ENCODE measurements at places on chromosomes 4 and X.

DNA sequence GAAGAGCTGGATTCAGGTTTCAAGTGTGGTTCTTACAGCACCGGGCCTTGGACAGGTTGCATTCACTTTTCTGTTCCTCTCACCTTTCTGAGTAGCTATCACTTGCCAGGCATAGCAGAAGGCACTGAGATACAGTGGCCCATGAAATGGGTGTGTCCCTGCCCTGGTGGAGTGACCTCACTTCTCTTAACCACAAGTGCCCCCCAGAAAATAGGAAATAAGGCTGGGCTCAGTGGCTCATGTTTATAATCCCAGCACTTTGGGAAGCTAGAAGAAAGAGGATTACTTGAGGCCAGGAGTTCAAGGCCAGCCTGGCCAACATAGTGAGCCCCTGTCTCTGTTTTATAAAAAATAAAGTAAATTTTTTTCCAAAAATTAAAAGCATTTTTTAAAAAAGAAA is 101.7 kb upstream of the KIT start:
- no peak for DNase-seq

GRCh38 chr4:173860094-173860493 is 330.1 kb upstream of the HAND2 start:
- DNase-seq, result no peak

DNA sequence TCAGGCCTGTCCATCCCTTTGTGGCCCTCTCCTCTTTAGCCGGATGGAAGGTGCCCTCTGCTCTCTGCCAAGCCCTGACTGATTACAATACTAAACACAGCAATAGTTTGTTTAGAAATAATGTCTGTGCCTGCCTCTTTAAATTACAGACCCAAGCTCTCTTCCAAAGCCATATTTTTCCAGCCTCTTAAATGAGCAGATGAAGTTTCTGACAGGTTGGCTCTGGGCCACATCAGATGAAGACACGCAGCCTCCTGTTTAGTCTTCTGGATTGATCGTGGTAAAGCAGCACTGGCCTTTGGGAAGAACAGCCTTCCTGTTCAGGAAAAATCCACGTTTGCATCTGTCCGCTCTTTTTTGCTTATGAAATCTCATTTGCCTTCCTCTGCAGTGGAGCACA is 133.6 kb downstream of the CPE start:
- no peak for DNase-seq

DNA sequence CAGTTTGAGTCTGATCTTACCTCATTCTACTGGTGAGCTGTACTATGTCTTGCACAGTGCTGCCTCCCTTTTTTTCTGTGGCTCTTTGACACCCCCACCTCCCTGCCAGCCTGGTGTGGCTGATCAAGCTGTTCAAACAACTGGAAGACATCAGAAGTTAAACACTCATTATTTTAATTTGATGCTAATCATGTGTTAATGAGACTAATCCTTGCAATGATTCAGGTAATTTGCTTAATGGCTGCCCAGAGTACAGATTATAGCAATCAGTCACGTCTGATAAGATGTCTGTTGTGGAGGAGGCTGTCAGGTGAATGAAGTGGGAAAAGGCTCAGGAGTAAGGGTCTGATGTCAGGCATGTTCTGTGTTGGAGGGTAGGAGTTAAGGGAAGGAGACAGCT is 87.4 kb upstream of the GK2 start:
- no peak for DNase-seq

DNA sequence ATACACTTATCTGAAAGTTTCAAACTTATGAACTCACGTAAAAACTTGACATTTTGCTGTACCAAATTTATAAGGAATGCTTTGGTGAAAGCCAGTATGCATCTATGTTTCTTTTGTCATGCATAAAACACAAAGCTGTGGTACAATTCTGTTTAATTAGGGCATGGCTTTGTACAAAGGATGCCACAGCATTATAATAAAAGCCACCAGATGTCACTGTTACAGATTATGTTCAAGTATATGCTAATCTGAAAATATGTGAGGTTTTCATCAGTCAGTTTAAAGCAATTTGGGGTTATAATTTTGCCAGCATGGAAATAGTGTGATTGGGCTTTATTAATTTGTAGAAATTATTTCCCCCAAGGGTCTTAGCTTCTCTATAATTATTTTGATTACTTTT is 69.0 kb downstream of the ATOH1 start:
- DNase-seq, result no peak

DNA sequence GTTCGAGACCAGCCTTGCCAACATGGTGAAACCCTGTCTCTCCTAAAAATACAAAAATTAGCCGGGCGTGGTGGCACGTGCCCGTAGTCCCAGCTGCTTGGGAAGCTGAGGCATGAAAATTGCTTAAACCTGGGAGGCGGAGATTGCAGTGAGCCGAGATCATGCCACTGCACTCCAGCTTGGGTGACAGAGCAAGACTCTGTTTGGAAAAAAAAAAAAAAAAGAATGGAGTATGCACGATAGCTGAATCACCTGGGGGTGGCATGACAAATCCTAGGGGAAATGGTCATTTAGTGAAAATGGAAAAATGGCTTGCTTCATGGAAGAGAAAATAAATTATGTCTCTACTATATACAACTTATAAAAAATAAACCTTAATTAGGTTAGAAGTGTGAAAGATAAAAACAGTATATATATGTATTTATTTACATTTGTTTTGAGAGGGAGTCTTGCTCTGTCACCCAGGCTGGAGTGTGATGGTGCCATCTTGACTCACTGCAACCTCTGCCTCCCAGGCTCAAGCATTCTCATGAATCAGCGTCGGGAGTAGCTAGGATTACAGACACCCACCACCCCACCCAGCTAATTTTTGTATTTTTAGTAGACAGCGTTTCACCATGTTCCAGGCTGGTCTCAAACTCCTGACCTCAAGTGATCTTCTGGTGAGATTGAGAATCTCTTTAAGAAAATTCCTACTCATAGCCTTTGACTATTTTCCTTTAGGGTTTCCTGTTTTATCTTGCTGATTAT is 19.3 kb upstream of the ING2 start:
- DNase-seq, result no peak

DNA sequence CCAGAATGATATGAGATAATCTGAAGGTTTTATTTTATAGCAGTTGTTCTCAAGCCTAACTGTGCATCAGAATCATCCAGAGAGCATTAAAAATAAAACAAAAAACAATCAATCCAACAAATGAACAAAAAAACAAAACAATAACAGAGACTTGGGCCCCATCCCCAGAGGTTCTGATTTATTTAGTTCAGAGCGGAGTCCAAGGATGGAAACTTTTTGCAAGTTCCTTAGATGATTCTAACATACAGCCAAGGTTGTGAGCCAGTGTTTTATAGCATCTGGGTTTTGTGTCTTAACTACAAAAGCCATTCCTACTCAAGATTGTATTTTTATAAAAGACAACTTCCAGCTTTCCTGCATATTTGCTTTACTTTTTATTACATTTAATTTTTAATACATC is 59.4 kb upstream of the GRPR start:
- no peak for DNase-seq

DNA sequence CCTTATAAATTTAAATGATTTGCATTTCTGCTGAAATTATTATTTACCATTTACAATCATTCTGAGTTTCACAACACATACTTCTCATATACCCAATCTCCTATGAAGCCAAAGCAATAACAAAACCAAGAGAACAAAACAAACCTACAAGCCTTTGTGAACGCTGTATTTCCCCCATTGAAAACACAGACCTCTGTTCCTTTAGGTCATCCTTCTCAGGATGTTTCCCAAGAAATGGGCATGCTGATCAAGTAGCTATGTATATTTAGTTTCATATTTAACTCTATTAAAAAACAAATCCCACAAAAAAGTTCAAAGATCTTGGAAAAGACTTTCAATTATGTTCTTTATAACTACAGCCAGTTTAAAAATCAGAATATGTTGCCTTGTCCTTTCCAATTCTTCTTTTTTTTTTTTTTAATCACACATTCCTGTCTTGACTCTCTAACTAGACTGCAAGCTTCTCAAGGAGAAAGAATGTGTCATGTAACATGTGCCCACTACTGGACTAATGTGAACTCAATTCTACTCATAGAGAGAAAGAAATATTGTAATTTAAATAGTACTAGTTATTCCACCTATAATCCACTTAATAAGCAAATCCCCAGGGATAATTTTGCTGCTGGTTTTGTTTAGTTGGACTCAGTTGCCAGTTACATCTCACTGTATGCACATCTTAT is 84.3 kb upstream of the PRSS48 start:
- DNase-seq, result no peak

- DNase-seq, result no peak
These were observed 1525.7 kb upstream of the TENM3 start for GRCh38 chr4:180717451-180718033.

DNA sequence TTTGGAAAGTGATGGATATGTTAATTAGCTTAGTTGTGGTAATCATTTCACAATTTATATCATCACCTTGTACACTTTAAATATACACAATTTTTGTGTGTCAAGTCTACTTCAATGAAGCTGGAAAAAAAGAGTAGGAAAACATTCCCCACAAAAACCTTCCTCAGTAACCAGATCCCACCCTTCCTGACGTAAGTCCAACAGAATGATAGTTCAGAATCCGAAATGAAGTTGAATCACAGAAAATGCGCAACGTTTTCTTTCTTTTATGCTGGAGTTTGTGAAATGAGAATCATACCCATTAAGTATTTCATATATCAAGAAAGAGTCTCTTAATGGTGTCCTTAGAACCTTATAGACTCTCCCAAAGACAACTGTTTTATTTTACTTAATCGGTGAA is 292.9 kb downstream of the USP46 start:
- DNase-seq, result no peak

DNA sequence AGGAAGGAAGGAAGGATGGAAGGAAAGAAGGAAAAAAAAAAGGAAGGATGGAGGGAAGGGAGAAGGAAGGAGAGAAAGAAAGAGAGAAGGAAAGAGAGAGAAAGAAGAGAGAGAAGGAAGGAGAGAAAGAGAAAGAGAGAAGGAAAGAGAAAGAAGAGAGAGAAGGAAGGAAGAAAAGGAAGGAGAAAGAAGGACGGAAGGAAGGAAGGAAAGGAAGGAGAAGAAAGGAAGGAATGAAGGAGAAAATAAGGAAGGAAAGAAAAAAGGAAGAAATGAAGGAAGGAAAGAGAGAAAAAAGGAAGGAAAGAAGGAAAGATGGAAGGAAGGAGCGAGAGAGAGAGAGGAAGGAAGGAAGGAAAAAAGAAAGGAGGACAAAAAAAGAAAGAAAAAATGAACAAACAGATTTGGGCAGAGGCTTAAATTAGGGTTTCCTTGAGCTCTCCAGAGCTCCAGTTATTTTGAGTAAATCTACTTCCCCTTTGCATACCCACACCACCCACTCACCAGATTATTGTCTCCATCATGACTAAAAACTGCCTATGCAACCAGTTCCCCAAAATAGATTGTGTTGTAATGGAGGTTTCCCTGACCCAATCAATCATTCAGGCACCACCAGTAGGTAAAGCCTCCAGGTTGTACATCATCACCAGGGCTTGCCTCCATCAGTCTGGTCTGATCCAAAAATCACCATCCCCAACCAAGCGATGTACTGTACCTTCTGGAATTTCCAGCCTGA is 1722.9 kb upstream of the PCDH10 start:
- no peak for DNase-seq

DNA sequence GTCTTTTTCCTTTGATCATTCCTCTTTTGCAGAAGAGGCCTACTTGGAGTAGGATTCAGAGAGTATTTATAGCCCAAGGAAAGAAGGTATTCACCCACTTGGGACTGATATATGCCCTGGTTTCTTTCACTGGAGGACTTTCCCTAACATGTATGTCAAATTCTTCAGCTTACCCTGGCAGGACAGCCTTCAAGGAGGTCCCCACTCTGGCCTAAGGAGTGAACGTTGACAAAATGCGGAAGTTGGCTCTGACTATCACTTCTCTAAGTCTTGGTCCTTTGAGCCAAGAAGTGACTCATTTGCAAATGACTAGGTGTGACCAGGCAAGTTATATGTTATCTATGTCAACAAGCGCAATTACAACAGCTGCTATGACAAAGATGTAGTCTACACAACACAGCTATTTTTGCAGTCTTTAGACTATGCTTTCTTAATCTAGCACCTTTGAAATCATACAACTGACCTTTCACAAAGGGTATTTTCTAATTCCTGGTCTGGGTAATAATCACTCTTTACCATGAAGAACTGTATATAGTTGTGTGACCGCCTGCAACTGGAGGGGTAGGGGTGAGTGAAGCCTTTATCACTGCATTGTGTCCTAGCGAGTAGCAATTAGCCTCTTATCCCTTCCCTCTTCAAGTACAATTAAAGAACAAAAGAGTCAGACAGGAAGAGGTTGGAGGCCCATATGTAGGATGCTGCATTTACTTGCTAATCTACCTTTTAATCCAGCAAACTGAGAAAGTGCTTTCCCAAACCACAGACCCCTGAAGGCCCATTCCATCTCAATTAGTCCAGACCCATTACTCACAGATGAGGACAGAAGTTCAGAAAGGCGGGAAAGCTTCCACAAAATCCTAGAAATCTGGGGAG is 50.1 kb downstream of the RASGEF1B start:
- DNase-seq, result no peak

GRCh38 chr4:16387448-16387847 is 161.2 kb upstream of the TAPT1 start:
- DNase-seq, result no peak

GRCh38 chr4:172785613-172786012 is 383.0 kb upstream of the GALNT7 start:
- DNase-seq, result no peak

GRCh38 chr4:7172508-7172907 is 19.8 kb upstream of the SORCS2 start:
- DNase-seq, result no peak

DNA sequence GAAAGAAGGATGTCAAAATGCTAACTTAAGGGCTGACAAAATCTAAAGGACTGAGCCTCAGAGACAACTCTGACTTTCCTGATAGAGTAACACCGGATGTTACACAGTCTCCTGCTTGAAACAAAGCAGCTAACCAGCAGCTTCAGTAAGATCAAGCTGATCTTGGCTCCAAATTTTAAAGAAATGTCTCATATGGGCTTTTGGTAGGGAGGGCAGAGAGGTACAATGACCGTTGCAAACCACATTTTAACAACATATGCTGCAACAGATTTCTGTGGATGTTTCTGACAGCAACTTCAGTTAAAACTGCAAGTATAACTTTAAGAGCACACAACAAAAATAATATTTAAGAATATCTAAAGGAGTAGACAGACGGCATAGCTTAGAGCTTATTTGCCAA is 9.1 kb downstream of the RPGR start:
- no peak for DNase-seq

DNA sequence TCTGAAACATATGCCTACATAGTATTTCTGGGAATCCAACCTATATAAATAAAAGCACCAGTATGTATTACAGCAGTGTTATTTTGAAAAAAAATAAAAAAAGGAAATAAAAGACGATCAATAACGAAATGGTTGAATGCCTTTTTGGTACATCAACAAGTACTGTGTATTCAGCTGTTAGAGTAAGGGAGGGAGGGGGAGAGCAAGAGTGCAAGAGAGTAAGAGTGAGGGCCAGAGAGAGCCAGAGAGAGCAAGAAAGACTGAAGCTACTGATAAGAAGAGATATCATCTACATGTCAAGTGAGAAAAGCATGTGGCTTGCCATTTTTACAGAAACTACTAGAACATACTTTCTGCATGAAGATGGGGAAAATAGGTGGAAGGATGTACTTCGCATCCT is 1.8 kb downstream of the SPIN4 start:
- DNase-seq, result no peak

Data from CD4-positive, alpha-beta T cell treated with Interleukin-4 for 1 hour (primary cell).